T-helper 9 cell (primary cell): ENCODE measurements at places on chromosomes 16 and 17.

GRCh38 chr17:10127819-10128425, 70.5 kb downstream of the GAS7 start:
- DNase-seq: no peak

- DNase-seq: no peak
Observed at GRCh38 chr17:65901394-65901793, 290.5 kb downstream of the CEP112 start.

GRCh38 chr16:81106826-81107503, 10.8 kb upstream of the GCSH start:
- no peak for DNase-seq

- no peak for DNase-seq
Observed at GRCh38 chr16:89600956-89601355, 12.5 kb upstream of the DPEP1 start.

GRCh38 chr16:1475552-1476114, 805 bp upstream of the CLCN7 start:
- DNase-seq: no peak

GRCh38 chr16:77823067-77823466, 34.7 kb downstream of the VAT1L start:
- no peak for DNase-seq

- DNase-seq: peak; percentile 77
Observed at GRCh38 chr17:58337600-58338453, 9.2 kb upstream of the TSPOAP1 start.

GRCh38 chr16:2156849-2157224, 1.3 kb downstream of the TRAF7 start:
- DNase-seq: no peak

DNA sequence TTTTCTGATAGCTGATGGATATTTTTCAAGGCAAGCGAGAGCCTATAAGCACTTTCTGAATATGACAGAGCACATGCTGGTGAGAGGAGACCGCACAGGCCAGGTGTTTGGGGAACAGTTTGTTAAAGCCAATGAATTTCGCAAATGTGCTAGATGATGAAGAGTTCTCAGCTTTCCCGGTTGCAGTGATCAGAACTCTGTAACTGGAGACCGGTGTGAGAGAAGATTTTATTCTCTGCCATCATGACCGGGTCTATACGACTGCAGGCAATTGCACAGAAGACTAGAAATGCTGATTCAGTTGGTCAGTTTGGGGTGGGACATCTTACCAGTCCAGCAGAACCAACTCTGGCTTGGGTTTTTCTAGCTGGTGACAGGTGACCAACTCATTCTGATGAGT, 25.4 kb downstream of the SMTNL2 start:
- no peak for DNase-seq

GRCh38 chr17:10166176-10166935, 32.0 kb downstream of the GAS7 start:
- no peak for DNase-seq

GRCh38 chr16:87127061-87127765, 190.0 kb downstream of the C16orf95 start:
- DNase-seq: no peak

GRCh38 chr16:12178251-12178990, 201.9 kb downstream of the SNX29 start:
- no peak for DNase-seq

- DNase-seq: no peak
Observed at GRCh38 chr17:1074886-1075605, 78.1 kb downstream of the TIMM22 start.

GRCh38 chr17:50853781-50854180, 12.4 kb downstream of the TOB1 start:
- no peak for DNase-seq

DNA sequence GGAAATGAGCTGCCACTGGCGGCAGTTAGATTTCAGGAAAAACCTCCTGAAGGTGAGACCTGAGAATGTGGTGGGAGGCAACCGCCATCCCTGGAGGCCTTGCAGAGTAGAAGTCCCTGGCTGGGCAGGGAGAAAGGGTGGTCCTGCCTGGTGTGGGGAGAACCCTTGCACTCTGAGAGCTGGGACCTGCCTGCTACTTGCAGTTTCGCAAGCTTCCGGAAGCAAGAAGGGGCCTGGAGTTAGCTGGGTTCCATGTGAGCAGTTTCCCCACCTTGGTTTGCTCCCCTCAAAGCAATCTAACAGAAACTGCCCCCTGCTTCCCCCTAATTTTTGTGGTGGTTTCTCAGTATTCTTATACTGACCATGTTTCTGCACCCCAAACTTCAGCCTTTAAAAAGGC, 6.5 kb downstream of the ZNF629 start:
- no peak for DNase-seq

- no peak for DNase-seq
Observed at GRCh38 chr16:70691223-70692129, 5.6 kb upstream of the MTSS2 start.

DNA sequence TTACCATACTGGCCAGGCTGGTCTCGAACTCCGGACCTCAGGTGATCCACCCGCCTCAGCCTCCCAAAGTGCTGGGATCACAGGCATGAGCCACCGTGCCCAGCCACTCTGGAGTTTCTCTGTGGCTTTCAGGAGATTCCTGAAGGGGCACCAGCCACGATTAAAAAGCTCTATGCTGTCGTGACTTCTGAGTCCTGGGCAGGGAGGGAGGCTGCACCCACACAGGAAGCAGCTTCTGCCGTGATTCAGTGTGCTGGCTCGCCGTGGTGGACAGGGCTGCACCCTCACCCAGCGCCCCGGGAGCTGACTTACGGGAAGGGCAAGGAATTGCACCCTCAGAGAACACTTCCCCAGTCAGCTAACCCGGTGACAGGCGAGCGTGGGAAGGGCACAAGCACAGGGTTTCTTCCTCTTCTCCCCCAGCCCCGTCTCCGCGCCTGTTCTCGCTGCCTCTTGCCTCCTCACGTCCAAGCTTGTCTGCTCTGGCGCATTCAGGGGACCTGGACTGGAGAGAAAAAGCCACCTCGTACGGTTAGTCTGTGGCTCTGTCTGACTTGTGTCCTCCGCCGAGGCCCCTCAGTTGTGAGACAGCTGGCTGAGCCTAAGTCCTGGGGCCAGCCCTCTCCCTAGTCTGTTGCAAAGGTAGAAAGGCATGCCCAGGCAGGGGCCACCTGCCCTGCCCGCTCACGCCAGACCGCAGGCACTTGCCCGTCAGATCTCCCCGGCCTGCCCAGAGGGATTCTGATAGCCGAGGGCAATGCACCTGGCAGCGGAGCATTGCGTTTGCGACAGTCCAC, 145.0 kb downstream of the SEC14L1 start:
- no peak for DNase-seq

DNA sequence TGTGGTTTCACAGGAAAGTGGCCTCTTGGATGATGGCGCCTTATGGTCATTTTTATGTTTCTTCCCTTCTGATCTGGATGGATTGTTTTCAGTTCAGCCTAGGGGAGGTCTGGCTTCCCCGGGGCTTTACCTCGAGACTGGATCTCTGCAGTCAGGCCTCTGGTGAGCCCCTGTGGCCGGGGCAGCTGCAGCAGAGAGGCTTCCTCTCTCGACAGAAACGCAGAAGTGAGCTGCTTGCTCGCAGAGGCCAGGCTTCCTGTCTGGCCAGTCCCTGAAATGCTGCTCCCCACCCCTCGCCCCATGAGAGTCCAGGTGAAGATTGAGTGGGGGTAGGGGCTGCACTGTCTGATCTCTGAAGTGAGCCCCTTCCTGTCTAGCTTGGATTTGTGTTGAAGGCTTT, 44.0 kb downstream of the PLCG2 start:
- no peak for DNase-seq

DNA sequence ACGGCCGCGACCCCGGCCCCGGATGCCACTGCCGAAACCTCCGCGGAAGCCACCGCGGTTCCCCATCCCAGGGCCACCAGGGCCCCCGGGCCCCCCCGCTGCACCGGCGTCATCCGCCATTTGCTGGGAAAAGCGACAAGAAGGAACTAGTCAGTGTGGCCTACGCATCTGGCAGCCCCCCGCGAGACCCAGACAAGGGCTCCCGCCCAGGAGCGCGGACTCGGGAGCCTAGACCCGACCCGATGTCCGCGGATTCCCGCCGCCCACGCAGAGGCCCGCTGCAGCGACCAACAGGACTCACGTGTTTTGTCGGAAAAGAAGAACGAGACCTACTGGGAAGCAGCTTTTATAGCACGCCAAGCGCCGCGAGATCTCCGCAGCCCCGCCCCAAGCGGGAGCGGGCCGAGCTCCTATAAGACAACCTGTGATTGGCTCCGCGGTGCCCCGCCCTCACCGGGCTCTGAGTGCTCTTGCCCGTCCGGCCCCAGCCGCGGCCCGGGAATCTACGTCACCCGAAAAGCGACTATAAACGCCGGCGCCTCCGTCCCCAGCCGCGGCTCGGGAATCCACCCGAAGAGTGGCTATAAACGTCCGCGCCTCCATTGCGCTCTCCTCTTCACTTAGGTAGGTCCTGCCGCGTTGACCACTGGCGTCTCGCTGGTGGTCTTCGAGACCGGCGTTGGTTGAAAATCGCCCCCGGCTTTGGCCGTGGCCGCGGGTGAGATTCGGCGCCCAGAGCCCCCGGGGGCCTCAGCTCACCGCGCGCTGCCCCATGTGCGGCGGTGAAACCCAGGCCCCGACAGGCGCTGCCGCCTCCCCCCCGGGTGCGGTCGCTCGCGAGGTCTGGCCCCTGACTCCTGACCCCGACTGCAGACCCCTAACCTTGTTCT, at the start of gene RPS2:
RPS2 (minus strand) TSS at position 321 of the 890 bp plus-strand sequence; CDS start at position 120, 201 bp downstream.
- peak; percentile 99 for DNase-seq

DNA sequence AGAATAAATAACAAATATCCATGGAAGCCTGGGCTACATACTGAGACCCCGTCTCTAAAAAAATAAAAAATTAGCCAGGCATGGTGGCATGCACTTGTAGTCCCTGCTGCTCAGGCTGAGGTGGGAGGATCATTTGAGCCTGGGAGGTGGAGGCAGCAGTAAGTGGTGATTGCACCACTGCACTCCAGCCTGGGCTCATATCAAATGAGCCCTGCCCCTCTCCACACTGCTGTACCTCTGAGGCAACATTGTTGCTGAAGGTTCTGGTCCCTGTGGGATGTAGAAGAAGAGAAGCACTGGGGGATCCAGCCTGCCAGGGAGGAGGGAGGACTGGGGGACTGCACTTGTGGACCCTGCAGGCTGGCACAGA, 11.4 kb upstream of the ARHGAP23 start:
- DNase-seq: no peak
